ENCODE measurements at places on chromosomes 5 and 9.
A peak's percentile ranks its signal among the peaks of the same experiment; 100 is the strongest.

- DNase-seq, result no peak
Observed at GRCh38 chr5:116566251-116566650, 8.4 kb downstream of the SEMA6A start.

DNA sequence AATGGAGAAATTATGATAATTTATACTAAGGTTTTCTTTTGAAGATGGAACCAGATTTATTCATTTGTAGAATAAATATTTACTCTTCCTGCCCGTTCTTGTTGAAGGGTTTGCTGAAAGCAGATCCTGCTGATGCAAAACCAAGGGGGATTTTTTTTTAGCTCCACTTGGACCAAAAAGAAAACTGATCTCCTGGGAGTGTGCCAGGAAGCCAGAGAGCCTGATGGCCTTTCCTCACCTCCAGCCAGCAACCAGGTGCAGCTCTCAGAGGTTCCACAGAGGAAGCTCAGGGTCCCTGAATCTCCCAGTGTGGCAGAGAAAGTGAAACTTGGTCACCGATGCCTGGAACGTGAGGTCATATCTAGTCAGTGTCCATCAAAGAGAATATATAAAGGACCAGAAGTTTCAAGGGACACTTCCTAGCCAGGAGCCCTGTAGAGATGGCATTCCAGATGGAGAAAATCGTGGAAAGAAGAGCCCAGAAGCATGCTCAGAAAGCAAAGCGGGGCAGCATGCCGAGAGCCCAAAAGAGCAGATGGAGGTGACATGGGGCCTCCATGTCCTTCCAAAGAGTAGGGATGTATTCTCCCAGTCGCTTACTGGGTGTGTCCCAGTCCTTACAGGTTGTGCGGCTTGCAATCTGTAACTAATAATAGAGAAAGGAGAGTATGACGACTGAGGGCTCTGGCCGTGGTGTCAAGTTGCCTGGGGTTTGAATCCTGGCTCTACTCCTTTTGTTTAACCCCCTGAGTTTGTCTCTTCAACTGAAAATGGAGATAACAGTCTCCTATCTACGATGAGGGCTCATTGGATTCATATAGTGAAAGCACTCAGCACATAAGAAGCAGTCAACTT, 12.2 kb downstream of the AFAP1L1 start:
- no peak for DNase-seq

- peak; percentile 22 for DNase-seq
Observed at GRCh38 chr5:66230551-66230950, 86.5 kb downstream of the SREK1 start.

DNA sequence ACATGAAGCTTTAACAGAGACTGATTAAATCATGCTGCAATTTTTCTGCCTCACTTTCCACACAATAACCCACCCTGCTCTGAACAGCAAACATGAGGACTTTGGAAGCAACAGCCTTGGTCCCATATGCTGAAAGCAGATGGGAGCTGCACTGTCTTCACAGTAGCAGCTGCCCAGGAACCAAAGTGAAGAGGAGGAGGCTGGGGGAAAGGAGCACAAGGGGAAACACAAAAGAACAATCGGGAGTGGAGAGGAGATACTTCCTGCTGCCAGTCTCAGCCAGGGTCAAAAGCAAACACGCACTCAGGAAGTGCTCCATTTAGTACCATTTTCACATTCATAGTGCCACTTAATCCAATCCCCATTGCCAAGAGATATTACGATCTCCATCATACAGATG, 183.3 kb upstream of the PUM3 start:
- DNase-seq, result no peak

DNA sequence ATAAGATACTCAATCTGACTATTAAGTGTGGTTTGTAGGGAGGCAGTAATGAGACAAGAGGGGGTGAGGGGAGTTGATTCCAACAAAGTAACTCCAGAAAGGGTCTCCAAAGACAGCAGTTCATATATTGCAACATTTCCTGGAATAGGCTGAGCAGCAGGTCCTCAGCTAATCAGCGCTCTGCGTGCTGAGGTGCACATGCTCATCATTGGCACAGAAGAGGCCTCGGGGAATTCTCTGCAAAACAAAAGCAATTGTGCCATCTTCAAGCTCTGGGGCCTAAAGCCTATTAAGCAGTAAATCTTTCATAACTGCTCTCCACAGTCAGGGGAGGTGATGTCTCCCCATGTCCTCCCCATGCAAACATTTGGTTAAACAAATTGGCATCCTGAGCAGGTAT, 357.3 kb downstream of the SPOCK1 start:
- peak; percentile 9 for DNase-seq

DNA sequence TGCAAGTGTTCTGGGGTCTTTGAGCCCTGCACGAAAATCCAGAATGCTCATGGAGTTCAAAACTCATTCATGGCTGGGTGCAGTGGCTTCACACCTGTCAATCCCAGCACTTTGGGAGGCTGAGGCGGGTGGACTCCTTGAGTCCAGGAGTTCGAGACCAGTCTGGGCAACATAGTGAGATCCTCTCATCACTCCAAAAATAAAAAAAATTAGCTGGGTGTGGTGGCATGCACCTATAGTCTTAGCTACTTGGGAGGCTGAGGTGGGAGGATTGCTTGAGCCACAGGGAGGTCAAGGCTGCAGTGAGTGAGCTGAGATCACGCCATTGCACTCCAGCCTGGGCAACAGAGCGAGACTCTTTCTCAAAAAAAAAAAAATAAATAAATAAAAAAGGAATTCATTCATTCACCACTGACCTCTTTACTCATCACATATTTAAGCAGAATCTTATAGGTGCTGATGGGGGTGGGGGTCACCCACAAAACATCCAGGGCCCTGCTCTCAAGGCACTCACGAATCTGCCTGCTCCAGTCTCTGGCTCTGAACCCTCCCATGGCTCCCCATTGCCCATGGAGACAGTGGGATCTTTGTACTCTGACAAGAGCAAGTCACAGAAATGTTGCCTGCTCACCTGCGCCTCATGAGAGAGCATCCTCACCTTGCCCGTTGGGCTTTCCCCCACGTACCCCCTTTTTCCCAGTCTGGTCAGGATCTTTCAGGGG, 76.7 kb upstream of the IER5L start:
- DNase-seq, result no peak

DNA sequence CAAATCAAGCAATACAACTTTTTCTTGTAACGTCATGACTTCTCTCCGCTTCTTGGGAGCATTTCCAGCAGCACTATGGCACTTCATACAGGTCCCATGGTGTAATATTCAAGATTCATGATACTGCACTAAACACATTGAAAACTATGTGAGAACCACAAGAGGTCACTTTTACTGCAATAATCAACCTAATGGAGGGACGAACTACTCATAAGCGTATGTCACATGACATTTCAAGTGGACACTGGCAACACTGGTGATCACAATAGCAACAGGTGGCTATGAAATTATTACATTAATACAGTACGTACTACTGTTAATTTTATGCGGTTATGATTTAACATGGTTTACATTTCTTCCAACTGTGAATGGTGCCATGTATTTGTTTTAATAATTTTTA, 78.6 kb upstream of the TBC1D9B start:
- no peak for DNase-seq

GRCh38 chr5:9108162-9108561, 437.7 kb downstream of the SEMA5A start:
- no peak for DNase-seq

- DNase-seq, result no peak
Observed at GRCh38 chr9:93093127-93093876, 2.7 kb upstream of the CARD19 start.

DNA sequence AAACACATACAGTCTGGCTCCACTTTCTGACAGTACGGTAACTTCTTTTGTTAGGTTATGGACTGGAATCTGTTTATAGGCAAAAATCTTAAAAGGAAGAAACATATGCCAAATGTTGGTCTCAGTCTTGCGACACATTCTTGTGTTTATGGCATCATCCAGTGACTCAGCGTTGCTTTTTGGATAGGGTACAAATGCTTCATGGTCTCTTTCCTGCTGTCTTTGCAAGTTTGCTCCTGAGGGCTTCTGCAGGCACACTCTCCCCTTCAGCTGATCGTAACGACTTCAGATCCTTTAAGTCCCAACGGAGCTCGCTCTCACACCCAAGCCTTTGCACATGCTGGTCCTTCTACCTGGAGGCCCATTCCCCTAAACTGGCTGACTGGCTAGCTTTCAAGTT, 23.6 kb upstream of the TNFSF8 start:
- peak; percentile 86 for DNase-seq

DNA sequence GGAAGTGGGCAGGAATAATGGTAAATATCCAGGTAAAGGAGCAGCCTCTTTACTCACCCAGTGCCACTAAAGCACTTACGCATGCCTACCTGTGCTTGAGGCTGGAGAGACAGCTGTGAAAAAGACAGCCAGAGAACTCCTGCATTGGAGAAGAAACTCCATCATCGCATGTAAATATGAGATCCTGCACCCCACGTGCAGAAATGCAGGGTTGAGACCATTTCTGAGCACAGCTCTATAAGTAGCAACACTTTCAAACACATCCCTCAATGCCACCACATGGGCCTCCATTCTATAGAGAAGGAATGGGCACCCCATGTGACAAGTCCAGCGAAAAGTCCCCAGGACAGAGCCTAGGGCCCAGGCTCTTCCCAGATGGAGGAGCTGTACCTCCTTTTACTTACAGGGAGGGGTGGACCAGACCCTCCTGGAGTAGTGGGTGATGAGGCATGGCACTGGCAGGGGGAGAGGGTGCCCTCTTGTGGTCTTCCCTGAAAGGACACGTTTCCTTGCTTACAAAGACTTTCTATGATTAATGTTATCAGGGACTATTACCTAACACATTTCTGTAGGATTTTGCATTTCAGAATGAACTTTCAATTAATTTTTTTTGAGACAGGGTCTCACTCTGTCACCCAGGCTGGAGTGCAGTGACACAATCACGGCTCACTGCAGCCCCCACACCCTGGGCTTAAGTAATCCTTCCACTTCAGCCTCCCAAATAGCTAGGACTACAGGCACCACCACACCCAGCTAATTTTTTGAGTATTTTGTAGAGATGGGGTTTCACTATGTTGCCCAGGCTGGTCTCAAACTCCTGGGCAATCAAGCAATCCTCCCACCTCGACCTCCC, 55.3 kb upstream of the IL17B start:
- peak; percentile 94 for DNase-seq

DNA sequence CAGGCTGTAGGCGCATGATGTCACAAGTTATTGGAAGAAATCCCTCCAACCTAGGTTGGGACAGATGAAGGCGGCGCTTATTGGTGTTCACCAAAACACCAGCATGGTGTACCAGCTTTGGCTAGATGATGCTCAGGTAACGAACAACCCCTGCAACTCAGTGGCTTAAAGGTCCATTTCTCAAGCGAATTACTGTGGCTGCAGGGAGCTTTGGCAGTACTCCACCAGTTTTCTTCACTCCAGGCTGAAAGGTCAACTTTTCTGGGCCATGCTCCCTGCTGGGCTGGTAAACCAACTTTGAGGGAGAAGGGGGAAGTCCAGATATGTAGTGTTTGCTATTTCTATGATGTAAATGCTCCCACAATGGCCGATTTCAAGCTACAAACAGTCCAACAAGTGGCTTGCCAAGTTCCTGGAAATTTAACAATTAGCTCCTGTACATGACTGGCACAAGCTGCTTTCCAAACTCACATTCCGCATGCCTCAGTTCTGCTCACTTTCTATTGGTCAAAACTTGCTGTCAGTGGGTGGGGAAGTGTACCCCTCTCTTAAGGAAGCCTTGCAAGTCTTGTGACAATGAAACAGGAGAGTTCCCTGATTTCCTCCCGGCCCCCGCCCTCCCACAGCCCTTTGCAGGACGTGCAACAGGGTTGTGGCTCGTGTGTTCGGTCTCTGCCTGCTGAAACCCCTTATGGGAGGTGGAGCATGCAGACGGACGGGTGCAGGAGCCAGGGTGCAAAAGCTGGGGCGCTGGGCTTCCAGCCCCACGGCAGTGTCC, 588 bp upstream of the ZBED3 start:
- no peak for DNase-seq

GRCh38 chr5:84715091-84715490, 330.4 kb upstream of the EDIL3 start:
- DNase-seq, result peak; percentile 26

DNA sequence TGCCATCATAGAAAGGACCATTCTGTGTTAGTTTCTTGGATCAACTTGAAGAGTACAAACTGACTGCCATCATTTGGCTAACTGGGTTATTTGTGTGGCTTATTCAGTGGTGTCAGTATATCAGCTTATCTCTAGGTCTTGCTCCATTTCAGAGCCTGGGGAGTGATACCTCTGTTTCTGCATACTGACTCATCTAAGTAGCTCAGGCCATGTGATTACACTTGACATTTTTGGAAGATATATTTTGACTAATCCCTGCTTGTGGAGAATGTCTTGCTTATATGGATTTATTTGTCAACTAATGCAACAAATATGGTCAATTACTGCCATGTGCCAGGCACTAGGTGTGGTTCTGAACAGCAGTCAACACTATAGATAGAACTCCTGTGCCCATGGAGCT, 311.7 kb downstream of the YTHDC2 start:
- no peak for DNase-seq

GRCh38 chr9:87063246-87063645, 115.9 kb upstream of the GAS1 start:
- DNase-seq, result no peak

DNA sequence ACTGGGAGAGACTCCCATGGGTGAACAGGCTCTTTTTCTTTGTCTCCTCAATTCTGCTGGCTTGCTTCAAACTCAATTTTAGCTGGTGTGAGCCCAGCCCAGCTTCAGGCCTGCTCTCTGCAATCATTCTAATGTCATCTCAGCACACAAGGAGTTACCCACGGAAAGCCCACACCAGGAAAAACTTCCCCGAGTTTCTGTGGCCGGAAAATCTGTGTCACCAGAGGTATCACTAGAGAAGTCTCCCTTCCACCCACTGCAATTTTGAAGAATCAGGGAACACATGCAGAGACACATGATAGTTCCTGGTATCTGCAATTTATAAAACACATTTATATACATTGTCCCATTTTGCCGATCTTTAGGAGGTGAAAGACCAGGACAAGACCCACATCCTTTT, 13.5 kb upstream of the NDFIP1 start:
- DNase-seq, result no peak

DNA sequence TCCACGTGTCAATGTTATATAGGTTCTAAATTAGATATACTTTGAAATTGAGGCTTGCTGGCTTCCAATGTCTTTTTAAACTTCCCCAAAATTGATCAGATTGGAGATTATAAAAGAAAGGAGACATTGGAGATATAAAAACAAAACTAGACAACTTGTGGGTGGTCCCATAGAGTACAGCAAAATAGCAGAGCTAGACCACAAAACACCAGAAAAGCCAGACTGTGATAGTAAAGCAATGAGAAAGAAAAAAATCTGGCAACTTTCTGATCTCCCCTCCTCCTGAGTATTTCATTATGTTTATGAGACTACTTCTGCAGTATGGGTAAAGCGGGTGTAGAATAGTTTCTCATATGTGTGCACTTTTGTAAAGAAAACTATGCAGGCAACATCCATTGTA, 713.8 kb upstream of the MEF2C start:
- peak; percentile 36 for DNase-seq

GRCh38 chr9:6686396-6686795, 40.9 kb upstream of the GLDC start:
- no peak for DNase-seq

DNA sequence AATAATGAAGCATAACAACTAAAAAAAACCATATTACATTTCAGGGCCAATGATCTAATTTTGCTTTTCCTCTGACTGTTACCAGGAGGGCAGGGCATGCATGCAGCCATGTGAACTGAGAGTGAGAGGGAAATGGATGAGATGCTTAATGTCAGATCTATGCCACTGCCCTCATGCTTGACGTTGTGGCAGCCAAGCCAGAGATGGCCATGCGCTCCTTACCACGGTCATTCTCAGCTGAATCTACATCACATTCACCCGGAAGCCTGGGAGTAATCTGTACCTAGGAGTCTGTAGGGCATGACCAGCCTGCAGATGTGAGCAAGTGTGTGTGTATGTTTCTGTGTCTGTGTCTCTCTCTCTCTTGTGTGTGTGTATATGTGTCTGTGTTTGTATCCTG, 183.7 kb downstream of the KDM4C start:
- no peak for DNase-seq

Data from fibroblast of skin of scalp (primary cell).